ENCODE measurements at places on chromosomes 6 and 20.
A peak's percentile ranks its signal among the peaks of the same experiment; 100 is the strongest.

DNA sequence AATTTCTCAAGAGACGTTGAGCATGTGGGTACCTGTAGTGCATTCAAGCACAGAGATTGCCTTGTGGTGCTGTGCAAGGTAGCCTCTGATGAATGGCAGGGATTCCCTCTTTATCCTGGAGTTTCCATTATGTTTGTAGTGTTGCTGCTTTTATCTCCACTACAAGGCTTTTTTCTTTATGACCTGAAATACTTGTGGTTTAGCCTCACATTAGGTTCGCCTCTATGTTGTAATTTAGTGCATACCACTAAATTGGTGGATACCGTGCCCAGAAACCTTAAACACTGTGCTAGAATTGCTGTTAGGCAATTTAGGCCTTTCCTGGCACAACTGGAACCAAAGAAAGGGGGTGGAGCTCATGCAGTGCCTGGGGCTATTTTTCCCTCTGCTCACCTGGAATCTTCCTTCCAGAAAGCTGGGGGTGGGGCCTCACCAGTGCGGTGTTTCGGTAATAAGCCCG, 76.8 kb downstream of the NCOA7 start:
- DNase-seq = peak; percentile 19

GRCh38 chr6:151139524-151139923, 100.2 kb upstream of the AKAP12 start:
- no peak for DNase-seq

GRCh38 chr6:137497721-137498463, 3.7 kb upstream of the OLIG3 start:
- DNase-seq = no peak

DNA sequence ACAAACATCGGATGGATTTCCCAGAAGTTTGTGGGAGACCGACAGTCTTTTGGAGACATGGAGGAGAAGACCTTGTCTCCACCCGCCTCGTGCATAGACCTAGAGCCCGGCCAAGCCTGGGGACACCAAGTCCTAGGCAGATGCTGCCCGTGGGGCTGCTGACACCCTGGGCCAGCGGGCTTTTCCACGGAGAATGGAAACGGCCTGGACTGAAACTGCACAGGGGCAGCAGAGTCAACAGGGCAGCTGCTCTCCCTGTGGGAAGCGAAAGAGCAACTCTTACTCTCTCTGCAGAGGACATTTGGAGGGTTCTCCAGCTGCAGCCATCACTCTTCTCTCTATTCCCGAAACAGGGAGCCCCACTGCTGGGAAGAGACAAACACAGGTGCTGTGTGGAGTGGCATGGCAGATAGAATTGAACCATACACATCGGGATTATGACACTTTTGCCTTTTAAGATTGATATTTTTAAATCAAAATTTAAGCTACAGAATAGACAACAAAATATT, 401.2 kb downstream of the THBS2 start:
- DNase-seq = no peak

DNA sequence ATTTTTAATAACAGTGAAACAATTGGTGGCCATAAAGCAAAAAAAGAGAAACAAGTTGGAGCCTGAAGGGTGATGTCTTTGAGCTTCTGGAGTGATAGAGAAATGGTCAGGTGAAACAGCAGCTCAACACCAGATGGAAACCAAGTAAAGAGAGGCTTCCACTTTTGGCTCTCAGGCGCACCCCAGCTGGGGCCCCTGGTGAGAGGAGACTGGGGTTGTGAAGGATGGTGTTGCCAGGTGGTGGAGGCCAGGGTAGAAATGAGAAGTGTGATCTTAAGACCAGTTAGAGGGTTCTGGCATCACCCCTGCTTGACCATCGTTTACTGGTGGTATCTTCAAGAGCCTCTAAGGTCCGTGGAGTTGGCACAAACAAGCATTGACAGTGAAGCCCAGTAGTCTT, 126.0 kb upstream of the AKIRIN2 start:
- DNase-seq = no peak
